G401 (cell line): ENCODE measurements at places on chromosomes 3 and 15.

GRCh38 chr15:48928877-48929538, 34.7 kb downstream of the SHC4 start:
- DNase-seq, result no peak

GRCh38 chr3:42600958-42601675, 631 bp downstream of the NKTR start:
- peak; percentile 69 for DNase-seq

DNA sequence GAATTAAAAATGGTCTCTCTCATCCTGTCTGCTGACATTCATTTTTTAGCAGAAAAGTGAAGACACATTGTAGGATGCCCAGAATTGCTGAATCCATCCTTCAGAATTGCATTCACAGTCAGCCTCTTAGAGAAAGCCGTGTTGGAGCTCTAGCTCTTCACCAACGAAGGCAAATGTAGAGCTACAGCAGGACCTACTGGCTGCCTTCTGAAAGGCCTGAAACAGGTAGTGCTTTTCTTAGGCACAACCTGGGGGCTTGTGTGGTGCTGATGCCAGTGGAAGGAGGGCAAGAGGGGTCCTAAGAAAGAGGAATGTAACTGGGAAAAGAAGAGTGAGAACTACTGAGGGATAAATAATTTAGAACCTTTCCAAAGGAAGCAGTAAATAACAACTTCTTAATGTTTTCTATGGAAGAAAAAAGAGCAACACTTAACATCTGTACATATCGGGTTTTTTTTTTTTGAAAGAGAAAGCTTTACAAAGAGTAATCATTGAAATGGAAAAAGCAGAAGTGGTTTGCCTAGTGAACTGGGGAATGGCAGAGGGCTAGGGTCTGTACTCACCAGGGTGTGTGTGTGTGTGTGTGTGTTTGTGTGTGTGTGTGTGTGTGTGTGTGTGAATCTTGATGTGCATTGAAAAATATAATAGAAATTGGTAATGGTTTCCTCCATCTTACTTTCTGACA, 297.8 kb downstream of the SATB1 start:
- no peak for DNase-seq

DNA sequence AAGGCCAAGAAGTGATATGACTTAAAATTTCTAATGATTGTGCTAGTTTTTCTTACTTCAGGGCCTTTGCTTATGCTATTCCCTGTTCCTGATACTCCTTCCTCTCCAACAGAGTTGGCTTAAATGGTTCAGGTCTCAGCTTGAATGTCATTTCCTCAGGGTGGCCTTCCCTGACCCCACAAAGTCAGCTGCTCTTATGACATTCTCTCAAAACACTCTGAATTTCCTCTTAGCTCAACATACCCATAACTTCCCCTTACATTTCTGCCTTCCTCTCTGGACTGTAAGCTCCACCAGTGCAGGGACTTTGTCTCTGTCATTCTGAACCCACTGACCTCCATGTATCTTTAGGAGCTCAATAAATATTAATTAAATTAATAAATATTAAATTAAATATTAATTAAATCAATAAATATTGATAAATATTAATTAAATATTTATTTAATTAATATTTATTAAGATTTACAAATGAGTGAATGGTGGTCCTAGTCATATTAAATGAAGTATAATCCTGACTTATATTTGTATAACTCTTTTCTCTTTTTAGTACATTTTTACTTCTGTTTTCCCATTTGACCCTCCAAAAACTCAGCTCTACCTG, 17.9 kb upstream of the TMCC1 start:
- DNase-seq, result no peak

GRCh38 chr3:97106652-97106989, 292.2 kb downstream of the EPHA6 start:
- DNase-seq, result no peak

DNA sequence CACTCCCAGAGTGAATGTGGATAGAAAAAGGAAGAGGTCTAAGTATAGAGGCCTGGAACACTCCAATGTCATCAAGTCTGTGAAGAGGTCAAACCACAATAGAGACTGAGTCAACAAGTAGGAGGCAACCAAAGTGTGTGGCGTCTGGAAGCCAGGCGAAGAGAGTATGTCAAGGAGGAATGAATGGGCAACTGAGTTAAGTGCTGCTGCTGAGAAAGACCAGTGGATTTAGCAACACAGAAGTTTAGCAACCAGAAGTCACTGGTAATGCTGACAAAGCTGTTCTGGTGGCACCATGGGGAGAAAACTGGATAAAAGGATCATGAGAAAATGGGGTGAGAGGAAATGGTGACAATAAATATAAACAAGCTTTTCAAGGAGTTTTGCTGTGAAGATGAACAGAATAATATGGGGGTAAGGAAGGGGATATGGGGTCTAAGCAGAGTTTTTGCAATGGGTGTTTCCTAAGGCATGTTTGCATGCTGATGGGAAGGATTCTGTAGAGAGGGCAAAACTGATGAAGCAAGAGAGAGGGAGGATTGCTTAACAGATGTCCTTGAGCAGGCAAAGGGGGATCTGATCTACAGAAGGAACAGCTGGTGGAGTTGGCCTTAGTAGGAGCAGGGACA, 38.4 kb downstream of the PCOLCE2 start:
- no peak for DNase-seq

DNA sequence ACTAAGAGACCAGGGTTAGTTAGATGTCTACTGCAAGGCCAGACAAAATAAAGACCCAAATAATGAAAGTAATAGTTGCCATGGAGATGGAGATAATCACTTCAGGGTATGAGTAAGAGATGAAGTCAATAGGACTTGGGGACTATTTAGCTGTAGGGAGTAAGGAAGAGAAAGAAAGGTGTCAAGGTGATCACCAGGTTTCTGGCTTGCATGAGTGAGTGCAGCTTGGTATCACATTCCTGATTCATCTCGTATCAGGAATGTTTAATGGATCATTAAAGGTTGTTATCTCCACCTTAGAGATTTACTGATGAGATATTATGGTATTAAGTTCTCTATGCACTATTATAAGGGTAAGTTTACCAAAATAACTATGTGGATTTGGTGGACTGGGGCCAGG, 357.4 kb upstream of the ATP11B start:
- no peak for DNase-seq

- DNase-seq, result no peak
These were observed 154.4 kb downstream of the CBLB start for GRCh38 chr3:105714453-105714852.

DNA sequence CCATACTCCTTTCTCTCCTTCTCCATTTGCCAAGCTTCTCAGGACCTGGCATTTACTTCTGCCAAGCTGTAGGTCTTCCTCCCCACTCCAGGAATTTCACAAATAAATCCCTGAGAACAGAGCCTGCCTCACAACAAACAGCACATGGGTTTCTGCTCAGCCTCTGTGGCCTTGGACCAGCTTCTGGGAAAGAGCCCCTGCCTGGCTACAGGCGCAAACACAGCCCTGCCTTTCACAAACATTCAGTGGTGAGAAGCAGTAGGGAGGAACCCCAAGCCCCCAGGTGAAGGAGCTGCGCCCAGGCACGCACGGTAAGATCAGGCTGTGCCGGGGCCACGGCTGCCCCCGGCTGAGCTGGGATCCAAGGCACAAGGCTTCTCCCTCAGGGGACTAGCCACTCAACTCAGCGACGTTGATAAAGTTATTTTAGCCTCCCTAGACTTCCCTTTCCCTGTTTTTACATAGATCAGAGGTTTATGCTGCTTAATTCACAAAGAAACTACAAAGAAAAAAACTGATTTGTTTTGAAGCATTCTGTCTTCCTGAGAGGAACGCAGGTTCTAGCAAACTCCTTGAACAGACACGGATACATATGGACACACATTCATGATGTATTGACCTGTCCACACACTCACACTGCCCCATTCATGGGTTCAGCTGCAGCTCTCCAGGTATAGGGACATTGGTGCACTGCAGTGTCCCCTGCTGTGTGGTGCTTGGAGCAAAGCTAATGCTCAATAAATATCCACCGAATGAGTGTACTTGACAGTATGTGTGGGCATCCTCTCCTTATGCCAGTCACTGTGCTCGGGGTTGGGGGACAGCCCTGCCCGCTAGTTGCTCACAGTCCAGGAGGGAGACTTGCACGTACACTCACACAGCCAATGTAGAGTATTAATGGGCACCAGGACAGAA, 25.4 kb downstream of the HES1 start:
- DNase-seq, result no peak

DNA sequence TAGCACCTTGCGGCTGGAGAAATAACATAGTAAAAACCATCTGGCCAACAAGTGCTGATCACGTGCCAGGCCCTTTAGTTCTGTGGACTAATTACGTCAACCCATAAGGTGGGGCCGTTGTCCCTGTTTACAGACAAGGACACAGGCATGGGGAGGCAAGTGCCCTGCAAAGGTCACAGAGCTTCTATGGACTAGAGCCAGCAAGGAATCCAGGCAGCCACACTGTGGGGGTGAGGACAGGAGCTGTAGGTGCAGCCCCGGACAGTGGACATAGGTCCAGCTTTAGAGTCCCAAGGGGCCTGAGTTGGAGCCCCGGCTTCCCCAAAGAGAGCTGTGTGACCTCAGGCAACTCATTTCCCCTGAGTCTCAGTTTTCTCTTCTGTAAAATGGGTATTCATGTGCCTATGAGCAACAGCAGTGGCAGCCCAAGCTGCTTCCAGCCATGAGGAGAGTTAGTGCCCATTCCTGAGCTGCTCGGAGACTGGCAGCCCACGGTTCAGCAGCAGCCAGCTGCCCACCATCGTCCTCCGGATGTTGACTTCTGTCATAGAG, 13.9 kb downstream of the CHST13 start:
- no peak for DNase-seq

DNA sequence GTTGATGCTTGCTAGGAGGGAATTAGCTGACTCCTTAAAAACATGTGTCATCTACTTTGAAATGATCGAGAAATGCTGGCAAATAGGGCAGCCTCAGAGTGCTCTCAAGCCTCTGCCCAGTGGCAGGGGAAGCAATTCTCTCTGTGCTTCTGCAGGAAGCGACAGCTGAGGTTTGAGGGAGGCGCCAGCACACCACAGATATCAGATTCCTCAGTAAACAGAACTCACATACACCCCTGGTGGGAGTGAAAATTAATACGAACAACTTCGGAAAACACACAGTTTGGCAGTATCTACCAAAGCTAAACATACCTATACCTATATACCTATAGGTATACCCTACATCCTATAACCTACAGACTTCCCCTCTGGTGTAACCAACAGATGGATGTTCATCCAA, 61.3 kb downstream of the NSMCE3 start:
- DNase-seq, result no peak
